Activated CD8-positive, alpha-beta memory T cell treated with anti-CD3 and anti-CD28 coated beads, Interleukin-2, amount 50 U/mL, for 4 hours (primary cell): ENCODE measurements at places on chromosomes 6 and 20.

DNA sequence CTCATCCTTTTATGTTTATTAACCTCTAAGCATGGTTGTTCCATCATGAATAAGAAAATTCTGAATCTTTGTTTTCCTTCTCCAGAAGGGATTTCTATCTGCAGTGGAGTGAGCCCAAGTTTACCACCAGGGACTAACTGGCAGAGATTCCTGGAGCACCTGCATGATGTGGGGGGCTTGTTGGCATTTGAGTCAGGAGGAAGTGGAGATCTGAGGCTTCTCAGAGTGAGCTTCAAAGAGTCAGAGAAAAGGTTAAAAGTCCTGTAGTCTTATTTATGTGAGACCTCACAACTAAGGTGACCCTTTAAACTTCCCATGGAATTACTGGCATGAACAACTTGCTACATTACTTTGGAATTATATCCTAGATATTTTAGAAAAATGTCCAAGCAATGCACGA is 138.1 kb upstream of the SLC24A3 start:
- no peak for DNase-seq

DNA sequence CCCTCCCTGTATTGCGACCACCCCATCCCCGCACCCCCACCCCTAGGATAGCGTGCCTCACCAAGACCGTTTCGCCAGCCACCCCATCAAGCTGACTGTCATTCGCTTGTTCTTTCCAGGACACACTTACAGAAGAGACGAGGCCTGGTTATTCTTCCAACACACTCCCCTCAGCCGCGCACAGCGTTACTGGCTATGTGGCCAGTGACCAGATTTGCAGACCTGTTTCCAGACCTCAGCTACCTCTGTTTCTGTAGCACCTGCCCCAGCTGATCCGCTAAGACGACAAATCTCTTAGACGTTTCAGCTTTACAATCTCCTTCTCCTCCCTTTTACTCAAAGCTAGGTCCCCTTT is 26.1 kb downstream of the HLA-F start:
- DNase-seq = no peak

DNA sequence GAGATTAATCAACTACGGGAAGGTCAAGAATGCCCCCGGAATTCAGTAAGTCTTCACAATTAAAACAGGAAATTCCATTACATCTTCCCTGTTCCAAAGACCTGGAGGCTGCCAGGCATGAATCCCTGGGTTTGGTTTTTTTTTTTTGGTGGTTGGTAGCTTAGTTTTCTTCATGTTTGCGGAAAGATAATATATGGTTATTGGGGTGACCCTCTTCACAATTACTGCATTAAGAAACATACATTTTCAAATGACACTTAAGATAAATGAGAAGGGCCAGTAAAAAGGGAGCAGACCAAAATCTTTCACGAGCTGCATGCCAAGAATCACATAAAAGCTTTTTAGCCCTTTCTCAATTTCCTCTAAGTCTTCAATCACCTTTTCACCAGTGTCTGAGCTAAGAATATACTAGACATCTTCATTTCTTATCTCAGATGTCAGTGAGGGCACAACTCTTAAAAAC is 64.0 kb downstream of the KIF13A start:
- DNase-seq = no peak

- DNase-seq = no peak
Observed at GRCh38 chr6:69279805-69280204, 517.0 kb downstream of the LMBRD1 start.

DNA sequence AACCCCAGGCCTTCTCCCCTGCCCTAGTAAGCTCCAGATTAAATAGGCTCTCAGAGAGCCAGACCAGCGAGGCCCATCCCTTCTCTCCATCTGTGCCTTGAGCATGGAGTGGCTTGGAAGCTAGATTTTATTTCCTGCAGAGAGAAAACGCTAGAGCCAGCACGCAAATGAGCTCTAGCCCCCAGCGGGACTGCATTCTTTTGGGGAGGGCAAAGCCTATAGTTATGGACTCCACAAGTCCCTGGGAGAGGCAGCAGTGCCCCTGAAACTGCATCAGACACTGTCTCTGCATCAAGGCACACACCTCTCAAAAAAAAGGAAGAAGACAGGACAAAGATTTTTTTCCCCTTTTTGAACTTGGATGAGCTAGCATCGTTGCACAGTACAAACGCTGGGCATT is 15.8 kb downstream of the FOXF2 start:
- DNase-seq = no peak

DNA sequence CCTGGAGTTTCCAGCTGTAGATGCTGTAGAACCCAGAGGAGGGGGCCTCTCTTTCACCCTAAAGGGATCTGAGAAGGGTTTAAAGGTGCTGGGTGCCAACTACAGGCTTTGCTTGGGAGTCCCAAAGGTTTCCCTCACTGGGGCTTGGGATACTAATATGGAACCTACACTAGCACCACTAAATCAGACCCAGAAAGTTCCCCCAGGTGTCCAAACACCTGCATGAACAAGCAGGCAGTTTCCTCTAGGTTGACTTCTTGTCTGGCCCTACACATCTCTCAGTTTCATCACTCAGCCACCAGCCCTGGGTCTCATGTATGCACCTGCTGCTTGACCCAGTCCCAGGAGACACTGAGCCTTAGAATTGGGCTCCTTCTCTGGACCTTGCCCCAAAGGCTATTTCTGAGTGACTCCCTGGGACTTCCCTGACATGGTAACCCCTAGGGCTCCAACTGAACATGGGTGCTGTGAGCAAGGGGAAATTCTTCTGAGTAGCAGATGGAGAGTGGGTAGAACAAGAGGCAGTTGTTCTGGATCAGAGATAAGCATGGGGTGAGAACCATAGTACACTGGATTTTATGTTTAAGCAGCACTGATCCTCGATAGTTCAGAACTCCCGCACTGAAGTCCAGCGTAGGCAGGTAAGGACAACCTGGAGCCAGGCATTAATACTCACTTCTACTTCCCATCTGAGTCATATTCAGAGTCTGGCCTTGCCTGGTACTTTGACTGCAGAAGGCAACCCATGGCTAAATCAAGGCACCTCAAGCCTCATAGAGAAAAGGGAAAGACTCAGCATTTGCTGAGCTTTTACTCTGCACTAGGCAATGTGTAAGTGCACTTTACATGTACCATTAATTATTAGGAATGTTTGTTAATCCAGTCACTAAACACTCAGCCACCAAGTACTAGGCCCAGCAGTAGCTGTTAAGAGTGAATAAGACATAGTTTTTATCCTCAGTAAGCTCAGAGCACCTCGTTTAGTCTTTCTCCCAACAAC is 16.8 kb downstream of the BCL2L1 start:
- no peak for DNase-seq

- DNase-seq = no peak
Observed at GRCh38 chr6:44028789-44029310, 98.4 kb downstream of the MRPL14 start.

GRCh38 chr20:57004416-57004815 is 262.0 kb downstream of the BMP7 start:
- DNase-seq = no peak

GRCh38 chr6:106844930-106845329 is 129.6 kb downstream of the CD24 start:
- no peak for DNase-seq

DNA sequence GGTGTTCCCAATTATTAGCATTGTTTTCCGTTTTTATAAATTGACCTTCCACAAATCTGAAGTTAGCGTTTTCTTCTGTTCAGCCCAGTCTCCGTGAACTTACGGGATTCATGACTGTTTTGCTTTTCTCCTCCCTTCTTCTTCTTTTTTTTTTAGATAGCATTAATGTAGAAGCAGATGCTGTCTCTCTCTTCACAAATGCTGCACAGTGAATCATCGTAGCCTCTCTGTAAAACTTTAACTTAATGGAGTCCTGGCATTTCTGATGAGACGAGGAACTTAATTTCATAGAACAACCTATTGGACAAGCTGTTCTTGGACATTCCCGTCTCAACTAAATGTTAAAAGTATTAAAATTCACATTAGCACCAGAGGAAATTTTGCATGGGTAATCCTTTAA is 138.0 kb upstream of the EEF1E1 start:
- no peak for DNase-seq

DNA sequence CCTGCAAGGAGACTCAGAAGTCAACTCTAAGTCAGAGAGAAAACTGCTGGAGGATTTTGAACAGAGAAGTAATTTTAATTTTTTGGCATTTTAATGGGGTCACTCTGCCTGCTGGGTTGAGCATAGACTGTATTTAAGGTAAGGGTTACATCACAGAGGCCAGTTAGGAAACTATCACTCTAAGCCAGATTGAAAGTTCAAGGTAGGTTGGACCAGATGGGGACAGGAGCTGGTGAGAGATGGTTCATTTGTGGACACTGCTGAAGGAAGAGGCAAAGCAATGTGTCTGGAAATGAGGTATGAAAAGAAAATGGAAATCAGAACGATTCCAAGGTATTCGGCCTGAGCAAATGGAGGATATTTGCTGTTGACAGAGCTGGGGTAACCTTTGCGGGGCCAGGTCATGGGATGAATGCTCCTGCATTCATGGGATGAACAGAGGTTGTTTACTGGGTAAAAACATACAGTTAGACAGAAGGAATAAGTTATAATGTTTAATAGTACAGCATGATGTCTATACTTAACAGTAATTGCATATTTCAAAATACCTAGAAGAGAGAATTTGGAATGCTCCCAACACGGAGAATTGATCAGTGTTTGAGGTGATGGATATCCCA is 26.9 kb downstream of the FRK start:
- DNase-seq = no peak

DNA sequence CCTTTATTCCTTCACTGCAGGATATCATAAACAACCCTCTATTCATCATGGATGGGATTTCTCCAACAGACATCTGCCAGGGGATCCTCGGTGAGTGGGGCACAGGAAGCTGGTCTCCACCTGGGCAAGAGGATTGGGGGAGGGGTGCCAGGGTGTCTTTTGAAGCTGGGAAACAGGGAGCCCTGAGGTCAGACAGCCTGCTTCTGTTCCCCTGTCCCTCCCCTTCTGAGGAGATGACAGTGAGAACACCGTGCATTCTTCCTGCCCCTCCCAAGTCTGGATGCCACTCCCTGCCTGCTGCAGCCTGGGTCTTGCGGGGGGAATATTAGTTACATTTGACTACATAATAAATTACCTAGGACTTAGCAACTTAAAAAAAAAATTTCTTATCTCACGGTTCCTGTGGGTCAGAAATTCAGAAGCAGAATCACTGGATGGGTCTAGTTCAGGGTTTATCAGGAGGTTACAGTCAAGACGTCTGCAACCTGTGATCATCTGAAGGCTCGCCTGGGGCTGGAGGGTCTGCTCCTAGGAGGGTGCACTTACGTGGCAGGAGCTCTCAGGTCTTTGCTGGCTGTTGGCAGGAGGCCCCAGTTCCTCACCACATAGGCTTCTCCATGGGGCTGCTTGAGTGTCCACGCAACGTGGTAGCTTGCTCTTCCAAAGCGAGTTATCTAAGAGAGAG is 11.4 kb downstream of the CAPN11 start:
- DNase-seq = no peak

DNA sequence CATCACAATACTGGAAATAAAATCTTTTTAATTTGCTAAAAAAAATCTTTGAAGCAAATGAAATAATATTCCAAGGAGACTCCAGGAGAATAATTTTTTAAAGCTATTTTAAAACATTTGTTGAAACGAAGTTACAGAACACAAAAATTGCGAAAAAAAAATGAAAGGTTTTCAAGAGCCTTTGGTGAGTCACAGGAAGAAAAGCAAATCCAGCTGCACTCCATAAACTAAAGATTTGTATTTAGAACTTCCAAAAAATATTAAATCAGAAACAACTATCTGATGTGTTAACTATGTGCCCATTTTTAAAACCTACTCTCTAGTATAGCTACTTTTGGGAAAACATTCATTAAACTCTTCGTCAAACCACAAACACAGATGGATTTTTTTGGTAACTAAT is 23.6 kb downstream of the PDSS2 start:
- DNase-seq = no peak

DNA sequence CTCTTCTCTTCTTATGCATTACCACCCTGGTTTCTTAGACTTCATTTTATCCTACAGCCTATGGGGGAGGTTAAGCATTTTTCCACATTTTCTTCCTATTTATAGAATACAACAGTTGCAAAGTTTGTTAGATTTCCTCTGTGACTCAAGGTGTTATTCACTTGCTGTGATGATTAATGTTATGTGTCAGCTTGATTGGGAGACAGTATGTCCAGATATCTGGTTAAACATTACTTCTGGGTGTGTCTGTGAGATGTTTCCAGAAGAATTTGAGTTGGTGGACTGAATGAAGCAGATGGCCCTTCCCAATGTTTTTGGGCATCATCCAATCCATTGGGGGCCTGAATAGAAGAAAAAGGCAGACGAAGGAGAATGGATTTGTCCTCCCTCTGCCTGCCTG is 131.3 kb downstream of the C6orf118 start:
- no peak for DNase-seq

DNA sequence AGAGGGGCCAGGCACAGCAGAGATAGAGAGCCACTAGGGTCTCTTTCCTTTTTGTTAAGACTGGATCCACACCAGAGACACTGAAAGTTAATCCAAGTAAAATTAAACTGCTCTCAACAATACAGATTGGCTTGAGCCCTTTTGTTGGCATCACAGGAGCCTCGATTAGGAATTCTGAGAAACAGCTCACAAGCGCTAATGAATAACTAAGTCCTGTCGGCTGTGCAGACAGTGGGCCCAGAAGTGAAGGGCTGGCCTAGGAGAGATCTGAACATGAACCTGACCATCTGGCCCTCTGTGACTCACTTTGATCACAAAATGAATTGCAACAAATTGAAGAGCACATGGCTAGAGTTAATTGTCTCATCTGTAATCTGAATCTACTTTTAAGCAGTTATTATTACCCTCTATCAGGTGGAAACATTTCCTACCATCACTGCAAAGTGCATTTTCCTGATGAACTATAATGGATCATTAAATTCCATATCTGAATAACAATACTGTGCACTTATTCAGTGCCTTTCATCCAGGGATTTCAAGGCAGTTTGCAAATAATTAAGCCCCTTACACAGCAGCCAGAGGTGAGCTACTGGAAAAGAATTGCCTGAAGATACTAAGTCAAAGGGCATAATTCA is 3.2 kb downstream of the BACH2 start:
- DNase-seq = no peak

GRCh38 chr6:158729906-158730540 is 80.2 kb downstream of the SYTL3 start:
- no peak for DNase-seq

DNA sequence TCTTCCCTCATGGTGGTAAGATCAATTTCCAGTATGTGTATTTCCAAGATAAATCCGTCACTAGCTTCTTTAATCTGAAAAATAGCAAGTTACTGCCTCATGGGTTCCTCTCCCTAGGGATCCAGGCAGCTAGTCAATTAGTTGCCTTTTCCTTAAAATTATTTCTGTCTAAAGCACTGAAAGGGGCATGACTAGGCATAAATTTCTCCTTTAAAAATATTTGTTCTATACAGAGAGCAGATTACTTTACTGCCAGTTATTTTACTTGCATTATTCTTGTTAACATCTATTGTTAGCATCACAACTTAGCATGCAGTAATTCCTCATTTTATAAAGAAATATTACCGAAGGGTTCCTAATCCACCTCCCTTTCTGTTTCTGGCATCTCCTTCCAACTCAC is 1.4 kb downstream of the MTCL3 start:
- DNase-seq = no peak

- no peak for DNase-seq
Observed at GRCh38 chr20:13638162-13638495, 603 bp downstream of the TASP1 start.

- DNase-seq = no peak
Observed at GRCh38 chr6:163036160-163036645, 308.4 kb downstream of the PACRG start.

- no peak for DNase-seq
Observed at GRCh38 chr6:47237196-47237595, 72.5 kb downstream of the TNFRSF21 start.

GRCh38 chr6:2547355-2547754 is 203.4 kb downstream of the MYLK4 start:
- no peak for DNase-seq

- DNase-seq = no peak
Observed at GRCh38 chr6:30834646-30835045, 49.7 kb upstream of the DDR1 start.
